ENCODE measurements at places on chromosomes 12 and 14.

- DNase-seq, result no peak
Observed at GRCh38 chr12:120196363-120196762, 1.8 kb upstream of the GCN1 start.

GRCh38 chr12:93174473-93174872 lies 203.3 kb upstream of the NUDT4 start:
- DNase-seq, result no peak

DNA sequence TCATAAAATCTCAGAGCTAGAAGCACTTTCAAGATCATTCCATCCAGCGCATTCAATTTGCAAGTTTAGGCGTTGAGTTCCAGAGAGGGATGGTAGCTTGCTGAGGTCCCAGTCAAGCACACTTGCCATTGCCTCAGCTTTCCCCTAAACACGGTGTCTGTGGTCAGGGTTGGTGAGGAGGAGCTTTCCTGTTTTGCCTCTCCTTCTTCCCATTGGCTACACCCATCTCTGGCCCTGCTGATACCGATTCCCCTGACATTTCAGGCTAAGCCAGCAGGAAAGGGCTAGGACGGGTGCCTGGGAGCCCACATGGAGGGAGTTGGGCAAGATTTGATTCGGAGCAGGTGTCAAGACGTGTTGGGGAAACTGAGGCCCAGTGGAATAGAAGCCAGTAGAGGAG lies 9.1 kb downstream of the NFATC4 start:
- no peak for DNase-seq

- DNase-seq, result no peak
Observed at GRCh38 chr12:88638966-88639760, 58.9 kb upstream of the KITLG start.

- no peak for DNase-seq
Observed at GRCh38 chr12:26798023-26798422, 35.0 kb downstream of the ITPR2 start.

DNA sequence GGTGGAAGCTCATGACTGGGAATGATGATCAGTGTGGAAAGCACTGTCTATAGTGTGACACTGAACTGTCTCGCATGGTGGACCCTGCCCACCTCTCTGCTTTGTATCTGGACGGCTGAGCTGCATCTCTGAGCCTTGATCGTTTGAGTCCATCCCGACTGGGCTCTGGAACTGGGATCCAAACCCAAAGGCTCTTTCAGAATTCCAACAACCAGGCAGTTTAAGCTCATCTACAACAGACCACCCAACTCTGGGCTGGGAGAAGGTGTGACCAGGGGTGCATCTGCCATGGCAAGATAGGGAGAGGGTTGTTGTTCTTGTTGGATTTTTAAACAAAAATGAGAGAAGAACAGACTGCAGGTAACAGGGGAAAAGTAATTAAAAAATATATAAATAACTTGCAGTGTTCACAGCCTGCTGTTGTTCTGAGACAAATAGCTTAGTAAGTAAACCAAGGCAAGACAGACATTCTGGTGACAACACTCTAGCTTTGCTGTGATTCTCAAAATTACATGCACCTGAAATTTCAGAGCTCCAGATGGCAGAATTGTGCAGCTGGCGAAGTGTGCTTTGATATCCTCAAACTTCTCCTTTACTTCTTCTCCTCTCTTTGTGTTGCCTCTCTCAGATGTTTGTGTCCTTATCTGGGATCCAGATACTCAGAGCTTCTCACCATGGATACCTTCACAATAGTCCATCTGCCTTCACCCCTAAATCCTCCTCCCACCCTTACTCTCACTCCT lies 209.6 kb downstream of the EMP1 start:
- DNase-seq, result no peak

- DNase-seq, result no peak
Observed at GRCh38 chr12:102513272-102513671, 32.9 kb upstream of the IGF1 start.

- DNase-seq, result no peak
Observed at GRCh38 chr12:103386451-103386850, 109.3 kb downstream of the C12orf42 start.

GRCh38 chr14:100350276-100350926 lies 27.3 kb downstream of the SLC25A47 start:
- no peak for DNase-seq

DNA sequence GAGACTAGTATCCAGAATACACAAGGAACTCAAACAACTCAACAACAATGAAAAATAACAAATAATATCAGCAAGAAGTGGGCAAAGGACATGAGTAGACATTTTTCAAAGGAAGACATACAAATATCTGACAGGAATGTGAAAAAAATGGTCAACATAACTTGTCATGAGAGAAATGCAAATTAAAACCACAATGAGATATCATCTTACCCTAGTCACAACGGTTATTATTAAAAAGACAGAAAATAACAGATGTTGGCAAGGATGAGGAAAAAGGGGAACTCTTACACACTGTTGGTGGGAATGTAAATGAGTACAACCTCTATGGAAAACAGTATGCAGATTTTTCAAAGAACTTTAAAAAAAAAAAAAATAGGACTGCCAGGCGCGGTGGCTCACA lies 20.4 kb downstream of the VWF start:
- no peak for DNase-seq

GRCh38 chr14:93655078-93655750 lies 133.1 kb downstream of the PRIMA1 start:
- DNase-seq, result no peak

DNA sequence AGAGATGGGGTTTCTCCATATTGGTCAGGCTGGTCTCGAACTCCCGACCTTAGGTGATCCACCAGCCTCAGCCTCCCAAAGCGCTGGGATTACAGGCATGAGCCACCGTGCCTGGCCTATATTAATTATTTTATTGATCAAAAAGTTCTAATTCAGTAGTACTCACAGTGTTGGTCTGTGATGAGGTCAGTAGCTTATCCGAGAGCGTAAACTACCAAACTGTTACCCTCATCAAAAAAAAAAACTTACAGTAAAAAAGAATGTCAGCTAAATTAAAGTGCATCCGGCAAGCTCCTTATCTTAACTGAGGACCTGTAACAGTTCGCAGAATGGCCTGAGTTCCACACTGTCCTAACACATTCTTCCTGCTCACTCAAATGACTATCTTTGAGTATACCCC lies 228.2 kb downstream of the SOX5 start:
- no peak for DNase-seq

DNA sequence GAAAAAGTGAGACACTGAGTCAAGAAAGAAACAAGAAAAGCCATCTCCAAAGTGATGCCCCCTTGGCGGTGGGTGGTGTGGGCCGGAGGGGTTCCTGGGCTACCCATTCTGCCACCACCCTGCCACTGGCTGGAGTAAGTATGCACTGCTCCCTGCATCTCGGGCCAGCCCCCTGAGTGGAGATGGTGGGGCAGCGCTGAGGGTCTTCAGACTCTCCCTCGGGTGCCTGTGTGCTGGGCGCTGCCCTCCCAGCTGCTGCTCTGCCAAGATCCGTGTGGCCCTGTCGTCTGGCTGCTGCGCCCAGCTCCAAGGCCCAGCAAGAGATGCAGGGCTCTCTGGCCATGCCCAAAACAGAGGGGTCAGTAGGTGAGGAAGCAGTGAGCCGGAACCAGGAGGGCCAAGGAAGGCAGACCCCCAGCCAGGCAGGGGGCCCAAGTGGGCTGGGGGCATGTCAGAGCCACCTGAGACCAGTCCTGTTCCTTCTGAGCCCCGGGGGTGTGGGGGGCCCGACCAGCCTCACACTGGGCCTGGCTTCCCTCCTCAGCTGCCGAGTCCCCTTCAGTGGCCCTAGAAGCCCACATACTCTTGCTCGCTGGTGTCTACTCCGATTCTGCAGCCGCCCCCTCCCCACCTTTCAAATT lies 5.2 kb downstream of the GPR132 start:
- no peak for DNase-seq

- no peak for DNase-seq
Observed at GRCh38 chr14:93004699-93005082, 81.7 kb downstream of the CHGA start.

DNA sequence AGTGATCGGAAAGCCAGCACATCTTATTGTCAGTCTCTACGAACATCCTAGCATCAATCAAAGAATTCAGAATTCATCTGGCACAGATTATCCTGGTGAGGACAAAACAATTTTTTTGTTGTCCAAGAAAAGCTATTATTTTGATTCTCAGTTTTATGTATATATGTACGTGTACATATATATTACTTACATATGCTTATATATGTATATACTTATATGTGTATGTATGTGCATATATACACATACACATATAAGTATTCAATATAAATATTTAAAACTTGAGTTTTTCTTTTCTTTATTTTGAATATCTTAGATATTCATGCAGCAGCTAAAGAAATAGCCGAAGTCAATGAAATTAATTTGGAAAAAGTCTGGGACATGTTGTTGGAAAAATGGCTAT lies 77.9 kb downstream of the KNTC1 start:
- no peak for DNase-seq

All from stimulated activated CD4-positive, alpha-beta T cell treated with anti-CD3 and anti-CD28 coated beads, Interleukin-15, amount 100 ng/mL, for 1 hour (primary cell).